ENCODE measurements at places on chromosomes 6 and 20.

DNA sequence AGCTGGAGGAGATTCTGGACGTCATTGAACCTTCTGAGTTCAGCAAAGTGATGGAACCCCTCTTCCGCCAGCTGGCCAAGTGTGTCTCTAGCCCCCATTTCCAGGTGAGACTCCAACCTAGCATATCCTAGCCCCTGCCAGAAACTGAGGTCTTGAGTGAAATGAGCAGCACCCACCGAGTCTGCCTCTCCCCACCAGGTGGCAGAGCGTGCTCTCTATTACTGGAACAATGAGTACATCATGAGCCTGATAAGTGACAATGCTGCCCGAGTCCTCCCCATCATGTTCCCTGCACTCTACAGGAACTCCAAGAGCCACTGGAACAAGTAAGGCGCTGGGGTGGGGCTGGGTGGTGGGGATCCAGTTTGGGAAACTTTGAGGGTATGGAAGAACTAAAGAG is 4.6 kb downstream of the MEA1 start:
- no peak for DNase-seq

GRCh38 chr6:160428818-160429619 is 80.8 kb downstream of the SLC22A3 start:
- no peak for DNase-seq

GRCh38 chr6:95094751-95095663 is 482.3 kb upstream of the MANEA start:
- no peak for DNase-seq

GRCh38 chr20:13412806-13413445 is 191.9 kb downstream of the ISM1 start:
- no peak for DNase-seq

DNA sequence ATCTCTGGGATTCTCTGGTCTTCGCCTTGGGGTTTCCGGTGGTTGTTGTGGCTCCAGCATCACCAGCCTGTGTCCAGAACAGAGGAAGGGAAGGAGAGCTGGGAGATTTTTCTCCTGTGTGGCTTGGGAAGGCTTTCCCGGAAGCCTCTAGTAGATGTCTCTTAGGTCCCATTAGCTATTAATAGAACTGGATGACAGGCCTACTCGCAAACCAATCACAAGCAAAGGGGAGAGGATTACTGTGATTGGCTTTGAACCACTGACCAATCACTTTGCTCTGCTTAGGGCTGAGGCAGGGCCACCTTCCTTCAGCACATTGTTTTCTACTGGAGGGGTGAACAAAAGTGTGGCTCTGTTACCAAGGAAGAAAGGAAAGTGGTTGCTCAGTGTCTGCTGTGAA is 203.4 kb upstream of the SULF2 start:
- DNase-seq = no peak

DNA sequence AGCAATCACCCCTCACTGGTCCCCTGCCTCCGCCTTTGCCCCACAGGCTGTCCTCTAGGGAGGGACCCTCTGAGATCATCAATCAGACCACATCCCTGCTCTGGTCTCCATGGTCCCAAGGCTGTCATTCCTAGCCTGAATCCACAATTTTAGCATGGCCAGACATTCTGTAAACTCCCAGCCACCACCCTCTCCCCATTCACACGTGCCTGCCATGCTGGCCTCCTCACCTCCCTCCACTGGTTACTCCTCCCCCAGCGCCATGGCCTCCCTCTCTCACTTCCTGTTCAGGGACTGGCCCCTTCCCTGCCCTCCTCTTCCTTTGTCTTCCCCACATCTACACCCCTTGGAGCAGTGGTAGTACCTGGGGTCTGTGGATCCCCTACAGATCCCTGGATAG is 150.7 kb upstream of the MLN start:
- DNase-seq = no peak

DNA sequence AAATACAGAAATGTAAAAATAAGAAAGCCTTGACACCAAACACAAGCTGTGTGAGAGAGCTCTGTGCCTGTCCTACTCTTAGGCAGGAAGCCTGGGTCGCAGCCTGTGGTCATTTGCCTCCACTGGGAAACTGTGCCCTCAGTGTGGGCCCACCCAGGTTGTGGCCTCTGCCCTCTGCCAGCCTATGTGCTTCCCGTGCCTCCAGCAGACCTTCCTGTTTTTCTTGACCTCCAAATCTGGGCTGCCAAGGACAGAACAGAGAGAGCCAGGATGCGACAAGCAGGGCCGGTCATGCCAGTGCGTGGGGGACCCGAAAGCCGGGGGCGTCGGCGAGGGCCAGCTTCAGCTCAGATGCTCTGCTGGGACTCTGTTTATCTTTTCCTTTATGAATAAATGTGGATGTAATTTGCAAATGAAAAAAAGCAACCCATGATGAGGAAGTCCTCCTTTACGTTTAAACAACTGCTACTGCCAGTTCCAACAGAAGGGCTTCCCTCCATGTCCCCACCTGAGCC is 189.2 kb upstream of the EXOC2 start:
- DNase-seq = no peak

DNA sequence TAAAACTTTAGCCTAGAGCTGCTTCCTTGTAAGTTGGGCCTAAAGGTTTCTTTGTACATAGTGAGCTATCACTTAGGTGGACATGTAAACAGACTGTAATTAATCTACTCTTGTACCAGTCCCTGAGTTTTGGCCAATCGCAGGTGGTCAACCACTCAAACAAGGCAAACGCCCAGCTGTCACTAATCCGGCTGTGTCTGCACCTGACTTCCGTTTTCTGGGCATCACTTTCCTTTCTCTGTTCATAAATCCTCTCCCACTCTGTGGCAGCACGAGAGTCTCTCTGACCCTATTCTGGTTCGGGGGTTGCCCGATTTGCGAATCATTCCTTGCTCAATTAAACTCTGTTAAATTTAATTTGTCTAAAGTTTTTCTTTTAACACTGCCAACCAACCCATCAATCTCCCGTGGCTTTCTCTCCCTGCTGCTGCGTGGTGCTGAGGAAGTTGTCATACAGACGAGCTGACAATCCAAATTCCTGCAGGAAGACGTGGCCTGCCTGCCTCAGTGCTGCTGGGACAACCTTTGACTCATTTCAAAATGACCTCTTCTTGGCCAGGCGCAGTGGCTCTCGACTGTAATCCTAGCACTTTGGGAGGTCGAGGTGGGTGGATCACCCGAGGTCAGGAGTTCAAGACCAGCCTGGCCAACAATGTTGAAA is 206.3 kb downstream of the QKI start:
- DNase-seq = no peak

DNA sequence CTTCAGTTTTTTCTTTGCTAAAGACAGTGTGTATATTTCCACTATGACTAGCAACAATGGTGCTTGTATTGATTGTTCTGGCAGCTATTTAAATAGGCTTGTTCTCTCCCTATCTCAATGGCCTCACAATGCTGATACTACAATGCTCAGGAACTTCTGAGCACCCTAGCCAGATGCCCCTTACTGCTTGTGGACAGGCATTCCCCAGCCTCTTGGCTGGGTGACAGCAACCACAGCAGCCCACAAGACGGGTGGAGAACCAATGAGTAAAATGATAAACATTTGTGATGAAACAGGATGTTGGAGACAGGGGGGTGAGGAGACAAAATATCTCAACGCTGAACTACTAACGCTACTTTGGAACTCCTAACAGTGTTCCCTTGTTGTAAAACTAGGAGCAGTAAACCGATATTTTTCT is 42.3 kb downstream of the HIVEP2 start:
- DNase-seq = peak; percentile 87

- DNase-seq = no peak
These were observed 17.9 kb downstream of the MDGA1 start for GRCh38 chr6:37679539-37680476.

DNA sequence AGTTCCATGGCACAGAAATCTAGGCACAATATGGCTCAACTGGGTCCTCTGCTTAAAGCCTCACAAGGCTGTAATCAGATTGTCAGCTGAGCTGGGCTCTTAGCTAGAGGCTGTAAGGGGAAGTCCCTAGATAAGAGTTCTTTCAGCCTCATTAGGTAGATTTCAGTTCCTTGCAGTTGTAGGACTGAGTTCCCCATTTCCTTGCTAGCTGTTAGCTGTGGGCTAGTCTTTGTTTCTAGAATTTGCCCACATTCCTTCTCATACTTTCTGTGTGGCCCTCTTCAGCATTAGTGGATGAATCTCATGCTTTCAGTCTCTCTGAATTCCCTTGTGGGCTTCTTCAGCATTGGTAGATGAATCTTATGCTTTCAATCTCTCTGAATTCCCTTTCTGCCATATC is 71.0 kb upstream of the MRAP2 start:
- no peak for DNase-seq

- peak; percentile 95 for DNase-seq
These were observed 4.9 kb upstream of the CD24 start for GRCh38 chr6:106979435-106979884.

DNA sequence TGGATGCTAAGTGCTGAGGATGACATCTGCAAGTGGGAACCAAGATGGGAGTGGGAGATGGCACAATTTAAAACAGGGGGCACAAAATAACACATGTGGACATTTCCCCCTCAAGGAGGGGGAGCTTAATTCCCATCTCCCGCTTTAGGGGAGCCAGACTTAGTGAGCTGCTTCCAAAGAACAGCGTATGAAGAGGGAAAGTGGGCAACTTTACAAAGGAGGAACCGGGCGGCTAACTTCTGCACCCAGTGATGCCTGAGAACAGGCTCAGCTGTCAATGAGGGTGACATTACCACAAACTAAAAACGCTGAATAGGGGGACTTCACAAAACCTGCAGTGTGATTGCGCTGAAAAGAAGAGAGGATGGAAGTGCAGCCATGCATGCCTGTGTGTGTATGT is 95.5 kb upstream of the NXT1 start:
- DNase-seq = peak; percentile 57

DNA sequence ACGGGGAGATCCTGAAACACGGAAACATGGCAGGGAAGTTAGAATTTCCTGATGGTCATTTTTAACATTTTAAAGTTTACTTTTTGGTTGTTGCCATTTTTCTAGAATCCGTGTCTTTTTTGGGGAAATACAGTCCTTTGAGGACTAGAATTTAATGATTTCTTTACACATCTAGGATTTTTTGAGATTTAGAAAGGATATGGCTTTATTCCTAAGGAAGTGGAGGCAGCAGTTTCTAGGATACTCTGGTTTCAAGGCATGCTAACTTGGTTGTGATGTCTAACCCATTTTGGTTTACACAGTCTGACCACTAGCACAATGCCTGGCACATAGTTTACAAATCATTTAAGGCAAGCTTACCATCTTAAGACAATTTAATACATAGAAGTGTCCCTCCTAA is 1.1 kb upstream of the ZBTB2 start:
- no peak for DNase-seq

DNA sequence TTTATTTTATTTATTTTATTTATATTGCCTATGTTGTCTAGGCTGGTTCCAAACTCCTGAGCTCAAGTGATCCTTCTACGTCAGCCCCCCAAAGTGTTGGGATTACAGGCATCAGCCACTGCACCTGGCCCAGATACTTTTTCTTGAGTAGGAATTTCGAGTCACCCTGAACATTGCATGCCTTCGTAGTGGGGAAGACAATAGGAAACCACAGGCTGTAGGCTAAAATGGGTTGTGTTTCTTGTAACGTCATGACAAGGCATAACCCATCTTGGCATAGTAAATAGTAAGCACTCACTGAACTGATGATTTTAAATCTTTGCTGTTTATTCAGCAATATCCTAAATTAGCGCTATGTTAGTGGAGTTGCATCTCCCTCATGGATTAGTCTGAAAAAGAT is 34.9 kb downstream of the PTPN1 start:
- DNase-seq = no peak

- no peak for DNase-seq
These were observed 58.5 kb downstream of the CHD6 start for GRCh38 chr20:41559658-41560057.

- DNase-seq = no peak
These were observed 19.0 kb upstream of the TLDC2 start for GRCh38 chr20:36856691-36857635.

- DNase-seq = no peak
These were observed 62.6 kb downstream of the RPS12 start for GRCh38 chr6:132877003-132877402.

DNA sequence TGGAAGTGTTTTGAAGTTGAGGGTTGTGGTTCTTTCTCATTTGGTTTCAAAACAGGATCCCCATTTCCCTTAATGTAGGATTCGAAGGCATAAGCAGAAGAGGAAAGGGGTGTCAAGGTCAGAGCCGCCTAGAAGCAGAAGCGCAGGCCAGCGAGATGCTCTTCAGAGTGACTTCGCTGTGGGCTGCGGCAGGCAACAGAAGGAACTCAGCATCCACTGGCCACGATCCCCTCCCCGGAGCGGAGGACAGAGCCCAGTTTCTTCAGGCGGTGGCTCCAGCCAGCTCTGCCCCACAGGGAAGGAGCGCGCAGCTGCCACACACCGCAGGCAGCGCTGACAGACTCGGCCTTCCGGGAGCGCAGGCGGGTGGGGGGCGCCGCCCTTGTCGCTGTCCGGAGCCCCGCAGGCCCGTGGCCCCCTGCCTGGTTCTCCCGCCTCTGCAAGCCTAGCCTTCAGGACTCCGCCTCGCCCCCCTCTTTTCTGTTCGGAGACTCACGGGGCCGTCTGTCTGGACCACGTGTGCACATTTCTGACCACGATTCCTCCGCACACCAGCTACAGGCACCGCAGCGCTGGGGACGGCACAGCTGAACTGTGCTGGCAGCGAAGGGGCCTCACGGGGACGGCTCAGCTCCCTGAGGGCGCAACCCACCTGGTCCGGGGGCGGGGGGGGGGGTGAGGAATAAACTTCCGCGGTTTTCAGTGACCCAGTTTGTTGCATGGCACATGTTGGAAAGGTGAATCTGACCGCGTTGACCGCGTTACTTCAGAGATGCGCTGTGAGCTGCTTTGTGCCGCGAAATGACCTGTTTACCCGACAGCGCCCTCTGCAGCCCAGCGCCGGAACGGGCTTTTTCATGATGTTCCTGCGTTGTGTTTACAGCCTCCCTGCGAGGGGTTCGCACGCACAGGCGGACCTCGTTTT is 26.1 kb downstream of the TTLL2 start:
- DNase-seq = peak; percentile 88

GRCh38 chr6:141463237-141463977 is 669.3 kb upstream of the GJE1 start:
- no peak for DNase-seq

DNA sequence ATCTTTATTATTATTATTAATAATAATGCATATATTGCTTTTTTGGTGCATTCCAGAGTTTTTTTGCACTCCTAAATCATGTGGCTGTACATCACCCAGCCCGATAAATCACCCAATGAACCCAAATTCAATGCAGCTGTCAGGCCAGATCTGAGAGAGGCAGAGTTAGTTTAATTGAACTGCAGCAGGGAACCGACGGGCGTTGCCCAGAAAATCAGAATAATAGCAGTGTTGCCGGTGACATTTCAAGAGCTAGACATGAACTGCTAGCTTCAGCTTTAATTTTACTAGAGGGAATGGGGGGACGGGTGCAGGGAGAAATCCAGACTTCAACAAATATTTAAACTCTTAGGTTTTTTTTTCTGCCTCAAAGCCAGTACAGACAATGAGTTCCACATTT is 135.0 kb downstream of the CLIC5 start:
- DNase-seq = no peak

GRCh38 chr6:26216886-26217713 is 129.9 kb downstream of the HFE start:
- peak; percentile 95 for DNase-seq
